PC-3 (cell line): ENCODE measurements at places on chromosomes 7 and 10. TPM values are rescaled to one million over a fixed set of nuclear protein-coding genes. Genes with fewer than 3 reads are reported as not detected.
A peak's percentile ranks its signal among the peaks of the same experiment; 100 is the strongest.

- DNase-seq = peak; percentile 85
Measured at GRCh38 chr10:69451784-69452251, 553 bp downstream of the TSPAN15 start.

- DNase-seq = no peak
Measured at GRCh38 chr10:51224671-51225161, 150.4 kb downstream of the PRKG1 start.

- DNase-seq = peak; percentile 57
Measured at GRCh38 chr10:105974803-105975456, 1189.6 kb downstream of the SORCS1 start.

- DNase-seq = no peak
Measured at GRCh38 chr10:58757352-58758065, 244.8 kb downstream of the BICC1 start.

DNA sequence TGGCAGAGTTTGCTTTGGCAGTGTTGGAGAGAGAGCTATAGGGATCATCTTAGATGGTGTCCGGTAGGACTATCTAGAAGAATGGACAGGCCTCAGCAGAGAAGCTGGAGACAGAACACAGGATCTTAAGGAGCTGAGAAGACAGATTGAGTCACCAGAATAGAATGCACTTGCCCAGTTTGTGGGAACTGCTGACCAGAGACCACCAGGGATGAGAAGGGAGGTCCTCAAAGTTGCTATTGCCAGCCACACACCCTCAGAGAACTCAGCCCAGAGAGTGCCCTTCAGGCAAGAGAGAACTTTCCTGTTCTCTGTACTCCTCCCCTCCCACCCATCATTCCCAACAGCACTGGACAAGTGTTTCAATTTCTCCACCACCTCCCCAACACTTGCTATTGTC is 25.3 kb upstream of the GALNT11 start:
- no peak for DNase-seq

- peak; percentile 94 for DNase-seq
Measured at GRCh38 chr7:16801111-16801542, 3.7 kb downstream of the AGR2 start.

DNA sequence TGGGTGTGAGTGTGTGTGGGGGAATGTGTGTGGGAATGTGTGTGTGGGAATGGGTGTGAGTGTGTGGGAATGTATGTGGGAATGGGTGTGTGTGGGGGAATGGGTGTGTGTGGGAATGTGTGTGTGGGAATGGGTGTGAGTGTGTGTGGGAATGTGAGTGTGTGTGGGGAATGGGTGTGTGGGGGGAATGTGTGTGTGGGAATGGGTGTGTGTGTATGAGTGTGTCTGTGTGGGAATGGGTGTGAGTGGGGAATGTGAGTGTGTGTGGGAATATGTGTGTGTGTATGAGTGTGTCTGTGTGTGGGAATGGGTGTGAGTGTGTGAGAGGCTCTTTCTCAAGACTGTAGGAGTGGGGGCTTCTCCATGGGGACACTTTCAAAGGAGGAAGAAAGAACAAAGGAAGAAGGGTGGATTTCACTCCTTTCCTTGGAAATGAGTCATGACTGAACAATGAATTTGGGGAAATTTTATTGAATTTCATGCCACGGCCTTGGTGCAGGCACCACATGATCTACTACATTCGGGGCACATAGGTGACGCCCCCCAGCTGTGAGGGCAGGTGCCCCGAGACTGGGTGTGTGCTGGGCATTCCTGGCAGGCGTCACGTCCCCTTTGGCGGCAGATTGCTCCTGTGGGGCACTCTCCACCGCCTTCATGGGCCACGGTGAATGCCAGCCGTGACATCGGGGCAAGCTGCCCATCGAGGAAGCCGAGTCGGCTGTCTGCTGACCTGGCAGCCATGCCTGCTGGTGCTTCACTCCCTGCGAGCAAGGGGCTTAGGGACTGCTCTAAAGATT is 88.8 kb upstream of the INSIG1 start:
- DNase-seq = peak; percentile 67

DNA sequence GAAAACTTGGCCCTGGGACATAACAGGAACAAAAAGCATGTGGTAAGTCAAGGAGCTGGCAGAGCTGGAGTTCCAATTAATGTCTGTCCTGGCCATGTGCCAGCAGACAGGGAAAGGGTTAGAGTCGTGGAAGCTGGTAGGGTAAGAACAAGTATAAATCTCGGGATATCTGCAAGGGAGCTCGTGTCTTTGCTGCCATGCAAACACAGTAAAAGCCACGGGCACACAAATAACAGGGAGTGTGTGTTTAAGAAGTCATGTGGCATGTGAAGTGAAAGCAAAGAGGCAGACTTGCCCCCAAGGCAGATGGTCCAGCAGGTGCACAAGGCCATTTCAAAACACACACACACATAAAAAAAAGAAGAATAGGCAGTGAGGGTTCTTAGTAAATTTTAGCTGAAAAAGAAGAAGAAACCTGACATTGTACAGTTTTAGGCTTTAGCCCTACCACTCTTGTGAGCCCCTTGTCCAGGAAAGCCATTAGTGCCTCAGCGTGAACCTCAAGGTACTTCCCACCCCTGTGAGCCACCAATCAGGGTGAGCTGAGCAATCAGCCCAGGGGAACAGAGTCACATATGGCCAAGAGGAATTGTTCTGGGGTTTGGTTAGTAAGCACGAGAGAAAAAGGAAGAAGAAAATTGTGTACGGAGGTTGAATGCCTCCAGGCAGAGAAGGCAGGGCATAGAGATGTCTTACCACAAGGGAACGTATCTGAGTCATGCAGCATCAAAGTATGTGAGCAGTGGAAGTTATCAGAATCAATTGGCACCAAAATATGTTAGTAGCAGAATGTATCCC is 32.8 kb upstream of the ARHGAP12 start:
- peak; percentile 89 for DNase-seq

GRCh38 chr10:1203216-1203615 is 147.0 kb downstream of the WDR37 start:
- DNase-seq = no peak

- DNase-seq = peak; percentile 53
Measured at GRCh38 chr7:24318326-24318725, 34.3 kb downstream of the NPY start.

- no peak for DNase-seq
Measured at GRCh38 chr10:105592468-105592867, 951.4 kb downstream of the SORCS3 start.

DNA sequence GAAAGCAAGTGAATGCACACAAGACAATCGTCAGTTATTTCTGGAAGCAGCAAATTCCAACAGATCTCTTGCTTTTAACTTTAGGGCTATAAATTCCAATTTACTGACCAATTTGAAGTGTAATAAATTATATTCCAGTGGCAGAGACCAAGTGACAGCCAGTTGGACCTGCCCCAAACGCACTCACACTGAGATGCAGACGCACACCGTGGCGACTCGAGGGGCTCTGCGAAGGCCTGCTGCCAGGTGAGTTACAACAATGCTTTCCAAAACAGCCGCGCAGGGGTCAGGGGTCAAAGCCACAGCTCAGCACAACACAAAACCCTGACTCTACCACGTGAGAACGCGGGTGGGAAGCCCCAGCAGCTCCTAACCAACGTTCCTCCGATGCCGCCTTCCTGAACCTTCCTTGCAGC is 97.4 kb downstream of the ZRANB1 start:
- no peak for DNase-seq

Gene TRUB1
- total RNA-seq = 21.7 and 28.0 TPM in 2 replicates

Gene PNLIPRP1
- not detected in 2 replicates for total RNA-seq

Gene C7orf57
- 0.15 TPM in 1 of 2 replicates, not detected in the other for total RNA-seq

Gene PIP
- total RNA-seq = not detected in 2 replicates

Gene KCNH2
- total RNA-seq = 0.84 and 1.6 TPM in 2 replicates

Gene LGI1
- total RNA-seq = not detected in 2 replicates

Gene PDZD8
- total RNA-seq = 13.6 and 14.7 TPM in 2 replicates

Gene LAMB1
- total RNA-seq = 74.3 and 101 TPM in 2 replicates
